ENCODE measurements at places on chromosomes 12 and 14.

DNA sequence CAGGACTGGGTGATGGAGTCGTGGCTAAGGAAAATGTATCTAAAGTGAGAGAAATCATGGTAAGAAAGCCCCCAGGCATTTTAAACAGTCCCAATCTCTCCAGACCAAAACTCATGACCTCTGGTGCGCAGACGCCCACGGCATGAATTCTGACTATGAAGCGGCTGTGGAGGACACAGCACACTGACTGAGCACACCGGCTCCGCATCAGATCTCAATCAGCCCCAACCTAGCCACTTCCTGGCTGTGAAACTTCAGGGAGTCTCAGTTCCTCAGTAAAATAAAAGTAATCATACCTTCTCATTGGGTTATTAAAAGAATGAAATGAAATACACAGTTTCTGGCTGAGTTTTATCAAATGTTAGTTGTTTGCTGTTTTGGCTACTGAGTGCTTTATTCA, 38.7 kb downstream of the SETD3 start:
- no peak for DNase-seq

GRCh38 chr14:93946541-93947090, 19.5 kb downstream of the FAM181A start:
- DNase-seq = no peak

GRCh38 chr12:1189163-1189562, 198.1 kb downstream of the ERC1 start:
- DNase-seq = no peak

DNA sequence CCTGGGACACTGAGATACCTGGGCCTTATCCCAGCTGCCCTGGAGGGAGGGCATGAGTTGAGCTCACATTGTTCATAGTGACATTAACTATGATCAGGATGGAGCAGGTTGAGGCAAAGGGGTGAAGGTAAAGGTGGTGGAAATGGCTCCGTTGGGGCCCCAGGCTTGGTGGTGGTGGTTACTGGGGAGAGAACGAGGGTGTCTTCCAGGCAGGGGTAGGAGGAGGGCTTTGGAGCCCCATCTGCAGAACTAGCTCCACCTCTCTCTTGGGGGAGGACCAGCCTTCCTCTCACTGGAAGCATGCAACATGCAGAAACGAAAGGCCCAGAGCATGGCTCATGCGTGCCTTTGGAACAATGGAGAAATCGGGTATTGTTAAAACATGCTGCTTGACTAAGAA, 217.0 kb downstream of the SLC41A2 start:
- no peak for DNase-seq

GRCh38 chr12:14171106-14171505, 189.7 kb upstream of the GRIN2B start:
- no peak for DNase-seq

DNA sequence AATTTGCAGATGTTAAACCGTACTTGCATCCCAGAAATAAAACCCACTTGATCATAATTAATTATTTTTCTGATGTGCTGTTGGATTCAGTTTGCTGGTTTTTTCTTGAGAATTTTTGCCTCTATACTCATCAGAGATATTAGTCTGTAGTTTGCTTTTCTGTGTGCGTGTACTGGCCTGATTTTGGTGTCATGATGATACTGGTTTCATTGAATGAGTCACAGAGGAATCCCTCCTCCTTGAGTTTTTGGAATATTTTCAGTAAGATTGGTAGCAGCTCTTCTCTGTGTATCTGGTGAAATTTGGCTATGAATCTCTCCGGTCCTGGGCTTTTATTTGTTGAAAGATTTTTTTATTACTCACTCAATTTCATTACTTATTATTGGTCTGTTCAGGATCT, 100.4 kb upstream of the PMCH start:
- DNase-seq = no peak

DNA sequence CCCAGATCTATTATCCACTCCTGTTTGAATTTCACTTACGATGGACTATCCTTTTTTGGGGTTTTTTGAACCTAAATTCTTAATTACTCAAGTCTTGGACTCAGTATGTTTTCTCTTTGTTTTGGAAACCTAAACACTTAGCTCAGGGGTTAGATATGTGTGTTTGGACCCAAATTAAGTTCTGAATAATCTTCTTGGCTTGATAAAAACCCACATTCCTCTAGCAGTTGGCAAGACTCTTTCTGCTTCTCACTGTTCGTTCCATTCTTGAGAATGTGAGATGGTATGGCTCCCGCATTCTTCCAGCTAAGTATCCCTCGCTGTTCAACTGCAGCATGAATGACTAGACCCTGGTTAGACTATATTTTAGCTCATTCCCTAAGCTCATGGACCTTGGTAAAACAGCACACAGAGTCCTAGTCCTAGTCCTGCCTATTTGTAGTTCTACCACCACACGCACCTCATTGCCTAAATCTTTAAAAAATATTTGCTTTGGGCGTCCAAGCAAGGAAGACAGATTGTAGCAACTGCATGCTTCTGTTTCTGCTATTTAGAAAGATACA, 860.0 kb downstream of the RPS29 start:
- DNase-seq = no peak

- DNase-seq = no peak
Observed at GRCh38 chr14:93732524-93732923, 55.8 kb downstream of the PRIMA1 start.

- no peak for DNase-seq
Observed at GRCh38 chr14:38592764-38593442, 337.0 kb upstream of the CLEC14A start.

DNA sequence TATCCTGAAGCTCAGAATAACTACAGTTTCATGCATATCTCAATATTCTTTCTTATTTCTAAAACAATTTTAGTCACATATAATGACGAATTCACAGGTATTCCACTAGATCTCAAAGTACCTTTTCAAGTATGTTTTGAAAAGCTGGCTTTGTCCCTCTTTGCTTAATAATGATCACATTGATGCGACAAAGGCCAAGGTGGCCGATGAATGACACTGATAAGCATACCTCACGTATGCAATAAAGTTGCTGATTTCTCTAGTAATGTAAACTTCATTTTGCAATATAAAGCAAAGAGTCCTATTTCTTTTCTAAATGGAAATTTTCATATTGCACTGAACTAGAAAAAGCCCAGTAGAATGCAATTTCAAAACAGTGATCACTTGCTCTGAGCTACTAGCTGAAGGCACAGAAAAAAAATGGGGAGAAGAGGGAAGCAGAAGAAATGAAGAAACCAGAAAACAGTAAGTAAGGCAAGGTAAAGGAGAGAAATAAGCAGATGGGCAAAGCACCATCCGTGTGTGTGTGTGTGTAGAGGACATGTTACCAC, 29.3 kb downstream of the FGD6 start:
- DNase-seq = no peak

GRCh38 chr12:105729926-105730325, 399.4 kb downstream of the C12orf75 start:
- no peak for DNase-seq

- DNase-seq = no peak
Observed at GRCh38 chr12:10398168-10398567, 8.3 kb upstream of the KLRK1 start.

DNA sequence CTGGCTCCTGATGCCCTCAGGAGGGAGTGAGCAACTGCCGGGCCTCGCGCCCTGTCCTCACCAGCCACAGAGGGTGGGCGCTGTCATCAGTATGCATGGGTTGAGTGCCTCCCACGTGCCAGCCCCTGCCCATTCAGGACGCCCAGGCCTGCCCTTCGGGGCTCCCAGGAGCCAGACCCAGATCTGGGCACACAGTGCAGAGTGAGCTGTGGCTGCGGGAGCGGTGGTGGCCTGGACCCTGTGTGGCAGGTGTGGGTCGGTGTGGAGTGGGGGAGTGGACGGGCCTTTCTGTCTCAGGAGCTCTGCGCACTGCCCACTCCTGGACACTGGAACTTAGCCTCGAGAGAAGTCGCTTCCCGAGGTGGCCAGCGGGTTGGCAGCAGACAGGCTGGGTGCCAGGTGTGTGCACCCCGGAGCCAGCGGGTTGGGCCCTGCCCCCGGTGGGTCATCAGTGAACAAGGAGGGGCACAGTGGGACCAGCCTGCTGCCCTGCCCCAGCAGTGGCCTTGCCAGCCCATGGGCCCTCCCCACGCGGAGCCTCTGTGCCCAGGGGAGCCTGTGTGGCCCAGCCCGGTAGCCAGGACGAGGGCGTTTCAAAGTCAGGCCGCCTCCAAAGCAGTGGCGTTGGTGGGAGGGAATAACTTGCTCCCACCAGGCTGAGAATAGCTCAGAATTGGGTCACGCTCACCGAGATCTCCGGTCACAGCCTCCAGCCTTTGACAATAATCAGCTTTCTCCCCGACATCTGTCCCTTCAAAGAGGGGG, 9.5 kb downstream of the TRMT61A start:
- DNase-seq = no peak

- DNase-seq = no peak
Observed at GRCh38 chr12:110702081-110702480, 13.2 kb upstream of the HVCN1 start.

DNA sequence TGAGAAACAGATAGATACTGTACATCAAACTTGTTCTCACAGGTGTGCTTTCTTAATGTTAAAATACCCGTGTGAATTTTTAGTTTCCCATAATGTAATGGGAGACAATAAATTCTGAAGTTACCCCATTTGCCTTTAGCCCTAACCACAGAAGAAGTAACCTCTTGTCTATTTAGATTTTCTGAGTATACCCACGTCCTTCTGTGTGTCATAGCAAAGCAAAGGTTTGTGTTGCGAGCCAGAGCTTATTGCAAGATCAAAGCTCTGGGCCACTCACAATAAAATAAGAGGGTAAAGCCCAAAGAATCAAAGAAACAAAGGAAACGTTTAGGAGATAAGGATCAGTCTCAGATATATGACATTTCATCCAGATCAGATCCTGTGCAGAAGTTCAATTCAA, 73.9 kb downstream of the BMP4 start:
- DNase-seq = no peak

DNA sequence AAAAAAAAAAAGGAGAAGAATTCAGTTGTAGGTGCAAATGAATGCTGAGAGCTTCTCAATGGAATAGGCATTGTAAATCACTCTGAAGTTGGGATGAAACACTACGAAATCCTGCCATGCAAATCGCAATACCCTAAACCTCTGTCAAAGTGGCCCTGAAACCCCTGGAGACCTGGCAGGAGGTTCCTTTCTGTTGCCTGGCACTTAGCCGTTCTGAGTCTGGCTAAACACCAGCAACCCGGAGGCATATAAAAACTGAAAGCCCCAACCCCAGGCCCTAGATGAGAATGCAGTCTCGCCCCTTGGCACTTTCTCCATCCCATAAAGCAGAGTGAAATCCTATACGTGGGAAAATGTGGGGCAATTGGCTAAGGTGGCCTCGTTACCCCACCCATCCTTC, 151.5 kb upstream of the PARP11 start:
- no peak for DNase-seq

GRCh38 chr14:81219759-81220579, 790 bp downstream of the GTF2A1 start:
- peak; percentile 65 for DNase-seq

DNA sequence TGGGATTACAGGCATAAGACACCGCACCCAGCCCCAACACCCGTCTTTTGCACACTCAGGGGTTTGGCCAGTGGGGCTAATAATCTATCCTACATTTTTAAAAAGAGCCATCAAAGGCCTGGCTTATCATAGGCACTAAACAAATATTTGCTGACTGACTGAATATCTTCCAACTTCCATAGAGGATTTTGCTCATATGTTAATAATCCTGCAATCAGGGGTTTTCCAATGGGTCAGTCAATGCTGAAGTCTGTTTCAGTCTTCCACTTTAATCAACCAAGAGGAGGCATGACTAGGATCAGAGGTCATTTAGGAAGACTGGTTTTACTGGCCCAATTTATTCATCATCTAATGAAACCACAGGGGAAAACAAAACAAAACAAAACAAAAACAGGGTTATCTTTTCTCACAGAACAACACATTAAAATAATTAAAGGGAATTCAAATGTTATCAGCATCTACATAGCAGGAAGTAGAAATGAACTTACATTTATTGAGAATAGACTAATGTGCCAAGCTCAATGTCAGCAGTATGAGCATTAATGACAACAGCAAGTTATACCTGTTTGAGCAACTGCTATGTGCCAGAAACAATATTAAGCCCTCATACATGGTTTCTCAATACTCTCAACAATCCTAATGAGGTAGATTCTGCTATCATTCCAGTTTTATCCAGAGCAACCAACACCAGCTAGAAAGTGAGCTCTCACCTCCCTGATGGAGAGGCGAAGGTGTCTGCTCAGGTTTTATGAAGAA, 372.2 kb downstream of the EGLN3 start:
- no peak for DNase-seq

GRCh38 chr14:104968541-104969401, 9.4 kb downstream of the AHNAK2 start:
- DNase-seq = no peak

DNA sequence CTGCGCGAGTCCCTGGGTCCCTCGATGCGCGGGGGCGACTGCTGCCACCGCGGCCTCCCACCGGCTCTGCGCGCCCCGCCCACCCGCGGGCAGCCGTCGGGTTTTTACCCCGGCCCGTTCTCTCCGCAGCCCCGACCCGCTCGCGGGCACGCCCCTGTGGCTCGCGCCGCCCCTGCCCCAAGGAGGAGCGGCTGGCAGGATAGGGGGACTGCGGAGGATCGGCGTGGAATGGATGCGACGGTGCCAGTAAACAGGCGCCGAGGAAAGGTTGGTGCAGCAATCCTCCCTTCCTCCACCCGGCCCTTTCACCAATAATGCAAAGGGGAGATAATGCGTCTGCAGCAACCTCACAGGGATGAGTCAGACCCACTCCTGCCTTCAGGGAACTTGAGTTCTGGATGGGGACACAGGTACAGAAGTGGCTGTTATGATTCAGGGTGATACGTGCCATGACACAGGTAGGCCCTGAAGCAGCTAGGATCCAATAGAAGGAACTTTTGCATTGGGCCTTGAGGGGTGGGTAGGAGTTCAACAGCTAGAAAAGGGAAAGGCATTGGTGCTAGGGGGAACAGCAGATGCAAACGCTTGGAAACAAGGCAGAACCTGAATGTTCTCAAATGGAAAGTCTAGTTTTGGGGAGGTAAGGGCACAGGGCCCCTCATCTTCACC, 554 bp upstream of the DEGS2 start:
- no peak for DNase-seq

DNA sequence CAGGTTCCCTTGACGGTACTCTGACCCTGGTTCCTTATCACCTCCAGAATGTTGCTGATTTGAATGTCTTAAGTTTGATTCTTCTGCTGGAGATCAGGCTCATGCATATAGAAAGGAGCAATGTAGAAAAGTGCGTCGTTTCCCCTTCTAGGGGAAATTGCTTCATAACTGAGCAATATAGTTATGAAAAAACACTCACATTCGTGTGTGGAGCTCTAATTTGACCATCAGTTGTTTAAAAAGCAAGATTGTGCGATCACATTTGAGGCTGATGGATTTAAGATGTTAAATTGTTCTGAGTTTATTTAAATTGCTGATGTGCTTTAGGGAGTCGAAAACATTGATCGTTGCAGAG, 19.2 kb downstream of the PELI2 start:
- no peak for DNase-seq

DNA sequence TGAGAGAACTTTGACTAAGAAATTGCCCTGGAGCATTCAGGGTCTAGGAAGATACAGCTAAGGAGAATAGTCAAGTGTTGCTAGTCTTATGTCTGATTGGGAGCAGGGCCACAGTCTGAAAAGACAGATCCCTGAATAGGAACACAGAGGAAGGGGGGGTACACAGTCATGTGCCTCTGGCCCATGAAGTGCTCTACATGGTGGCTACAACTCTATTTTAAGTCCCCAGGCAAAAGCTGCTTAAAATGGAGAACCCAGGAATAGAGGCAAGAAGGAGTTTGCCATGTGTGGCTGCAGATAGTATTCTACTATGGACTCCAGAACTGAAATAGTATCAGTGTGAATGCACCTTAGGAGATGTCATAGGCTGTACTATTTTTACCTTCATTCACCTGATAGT, 118.0 kb upstream of the NPAS3 start:
- DNase-seq = no peak

GRCh38 chr12:66786531-66787308, 107.8 kb upstream of the GRIP1 start:
- no peak for DNase-seq
